GM19239 (cell line): ENCODE measurements at places on chromosomes 1 and 21.

- DNase-seq = no peak
Measured at GRCh38 chr1:27292106-27292505, 29.9 kb upstream of the TMEM222 start.

- peak; percentile 41 for DNase-seq
Measured at GRCh38 chr1:51189421-51190073, 46.5 kb upstream of the RNF11 start.

- DNase-seq = no peak
Measured at GRCh38 chr1:153032677-153033308, 1.8 kb downstream of the SPRR1B start.

GRCh38 chr1:202289009-202289408 lies 52.7 kb downstream of the UBE2T start:
- no peak for DNase-seq

- DNase-seq = no peak
Measured at GRCh38 chr1:161736335-161736969, 13.1 kb upstream of the DUSP12 start.

DNA sequence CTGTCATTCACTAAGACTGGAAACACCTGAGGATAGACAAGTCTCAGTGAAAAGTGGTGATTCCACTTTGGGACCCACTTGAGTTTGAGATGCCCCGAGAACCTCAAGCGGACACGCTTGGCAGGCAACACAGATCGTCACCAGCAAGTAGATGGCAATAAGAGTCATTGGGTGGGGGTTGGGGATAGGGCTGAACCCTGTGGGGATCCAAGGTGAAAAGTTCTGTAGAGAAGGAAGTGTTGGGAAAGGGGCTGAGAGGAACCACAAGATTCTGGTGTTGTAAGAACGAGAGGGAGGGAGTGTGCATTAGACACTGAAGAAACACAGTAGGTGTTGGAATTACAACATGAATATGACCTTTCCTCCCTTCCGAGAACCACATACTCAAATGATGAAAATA lies 45.4 kb upstream of the TDRD10 start:
- DNase-seq = no peak

DNA sequence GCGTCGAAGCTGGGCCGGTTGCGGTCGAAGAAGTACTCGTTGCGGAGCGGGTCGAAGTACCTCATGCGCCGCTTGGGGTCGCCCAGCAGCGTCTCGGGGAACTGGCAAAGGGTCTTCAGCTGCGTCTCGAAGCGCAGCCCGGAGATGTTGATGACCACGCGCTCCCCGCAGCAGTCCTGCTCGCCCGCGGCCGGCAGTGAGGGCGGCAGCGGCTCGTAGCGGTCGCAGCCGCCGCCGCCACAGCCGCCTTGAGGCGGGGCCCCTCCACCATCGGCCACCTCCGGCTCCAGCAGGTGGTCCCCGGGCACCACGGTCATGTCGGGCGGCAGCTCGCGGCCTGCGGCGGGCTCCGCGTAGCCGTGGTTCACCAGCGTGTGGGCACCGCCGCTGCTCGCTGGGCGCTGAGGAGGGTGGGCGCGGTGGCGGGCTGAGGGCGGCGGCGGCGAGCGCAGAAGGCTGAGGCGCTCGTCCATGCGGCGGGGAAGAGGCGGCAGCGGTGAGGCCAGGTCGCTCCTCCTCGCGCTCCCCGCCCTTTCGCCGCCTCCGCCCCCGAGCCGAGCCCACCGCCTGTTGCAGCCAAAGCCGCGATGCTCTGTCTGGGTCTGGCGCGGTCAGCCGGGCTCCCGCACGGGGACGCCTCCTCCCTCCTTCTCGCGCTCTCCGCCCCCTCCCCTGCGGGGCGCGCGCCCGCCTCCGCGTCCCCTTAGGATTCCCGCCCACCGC lies at the start of gene KCNA3:
Gene KCNA3, minus strand, starts transcription at position 604 of the 723 bp plus-strand sequence. Its CDS starts 131 bp downstream, at position 473.
- peak; percentile 32 for DNase-seq

DNA sequence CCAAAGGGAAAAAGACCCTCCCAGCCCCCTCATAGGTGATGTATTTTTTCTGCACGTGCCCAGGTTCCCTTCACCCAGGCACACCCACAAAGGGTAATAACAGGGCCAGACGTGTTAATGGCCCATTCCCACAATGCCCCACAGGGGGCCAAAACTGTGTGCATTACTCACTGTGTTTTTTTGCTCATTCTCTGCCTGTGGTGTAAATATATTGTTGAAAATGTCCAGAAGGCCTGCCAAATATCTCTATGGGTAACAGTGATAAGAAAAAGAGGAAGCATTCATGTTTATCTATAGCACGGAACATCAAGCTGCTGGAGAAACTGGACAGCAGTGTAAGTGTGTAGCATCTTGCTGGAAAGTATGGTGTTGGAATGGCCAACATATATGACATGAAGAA lies 21.9 kb downstream of the RHEX start:
- DNase-seq = no peak

GRCh38 chr1:74586253-74586897 lies 74.0 kb upstream of the LRRC53 start:
- DNase-seq = no peak

- DNase-seq = no peak
Measured at GRCh38 chr1:33696311-33696710, 167.6 kb upstream of the HMGB4 start.

DNA sequence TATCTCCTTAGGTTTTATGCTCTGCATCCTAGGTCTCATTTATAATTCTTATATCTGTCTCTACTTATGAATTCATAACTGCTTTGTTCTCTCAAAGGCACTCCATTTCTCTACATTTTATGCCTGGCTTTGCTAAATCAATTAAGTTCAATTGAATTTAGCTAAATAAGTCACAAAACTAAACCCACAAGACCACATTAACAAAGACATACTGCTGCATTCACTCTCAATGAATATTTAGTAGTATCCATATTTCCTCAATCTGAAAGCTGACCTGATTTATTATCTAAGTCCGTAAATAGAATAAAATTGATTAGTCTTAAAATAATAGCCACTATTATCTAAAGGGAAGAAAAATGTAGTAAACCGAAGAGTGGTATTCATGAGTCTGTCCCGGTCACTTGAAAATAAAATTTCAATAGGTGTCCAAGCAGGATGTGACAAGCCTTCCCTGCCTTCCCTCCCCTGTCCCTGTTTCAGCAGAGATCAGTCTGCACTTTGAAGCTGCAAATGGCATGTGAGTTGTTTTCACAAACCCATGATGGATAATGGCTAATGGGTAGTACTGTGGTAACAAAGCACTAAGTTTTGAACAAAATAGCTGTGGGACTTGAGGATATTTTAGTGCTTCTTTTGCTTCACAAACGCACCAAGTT lies 295.0 kb upstream of the NCAM2 start:
- no peak for DNase-seq

DNA sequence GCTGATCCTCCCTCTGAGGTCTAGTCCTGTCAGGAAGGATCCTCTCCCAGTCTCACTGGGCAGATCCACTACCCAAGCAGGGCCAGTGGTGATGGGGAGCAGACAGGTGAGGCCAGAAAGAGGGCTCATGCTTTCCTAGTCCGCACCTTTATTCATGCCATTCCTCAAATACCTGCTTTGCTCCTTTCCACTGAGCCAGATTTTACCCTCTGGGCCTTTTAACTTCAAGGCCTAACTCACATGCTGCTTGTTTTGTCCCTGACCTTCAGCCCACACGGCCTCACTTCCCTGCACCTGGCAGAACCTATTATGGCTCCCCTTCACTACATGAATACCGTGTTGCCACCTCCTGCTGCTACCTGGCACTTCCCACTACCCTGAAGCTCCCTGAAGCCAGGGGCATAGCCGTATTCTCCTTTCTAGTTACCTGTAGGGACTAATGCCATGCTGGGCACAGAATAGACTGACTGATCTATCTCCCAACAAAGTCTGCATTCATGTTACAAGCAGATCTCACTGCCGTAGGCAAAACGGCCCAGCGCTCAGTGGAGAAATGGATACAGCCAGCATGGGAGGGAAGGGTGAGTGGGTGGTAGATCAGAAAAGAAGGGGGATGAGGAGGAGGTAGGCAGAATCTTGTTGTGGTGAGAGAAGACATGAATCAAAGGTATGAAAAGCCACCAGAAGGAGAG lies 36.1 kb upstream of the GOLT1A start:
- no peak for DNase-seq

GRCh38 chr1:211742889-211743529 lies 67.6 kb upstream of the NEK2 start:
- DNase-seq = no peak

DNA sequence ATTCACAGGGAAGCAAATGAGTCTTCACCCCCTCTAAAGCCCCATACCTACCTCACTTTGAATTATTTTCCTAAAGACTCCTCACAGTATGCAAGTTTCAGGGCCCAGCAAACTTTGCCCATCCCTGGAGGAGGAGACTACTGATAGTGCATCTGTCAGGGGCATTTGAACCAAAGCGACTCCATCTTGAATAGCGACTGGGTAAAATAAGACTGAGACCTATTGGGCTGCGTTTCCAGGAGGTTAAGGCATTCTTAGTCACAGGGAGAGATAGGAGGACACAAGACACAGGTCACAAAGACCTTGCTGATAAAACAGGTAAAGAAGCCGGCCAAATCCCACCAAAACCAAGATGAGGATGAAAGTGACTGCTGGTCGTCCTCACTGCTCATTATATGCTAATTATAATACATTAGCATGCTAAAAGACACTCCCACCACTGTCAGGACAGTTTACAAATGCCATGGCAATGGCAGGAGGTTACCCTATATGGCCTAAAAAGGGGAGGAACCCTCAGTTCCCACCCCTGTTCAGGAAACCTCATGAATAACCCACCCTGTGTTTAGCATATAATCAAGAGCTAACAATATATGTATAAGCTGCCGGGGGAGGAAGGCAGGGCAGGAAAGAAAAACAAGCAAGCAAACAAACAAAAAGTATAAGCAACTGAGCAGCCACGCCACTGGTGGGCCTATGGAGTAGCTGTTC lies 3.3 kb upstream of the PKNOX1 start:
- DNase-seq = no peak

DNA sequence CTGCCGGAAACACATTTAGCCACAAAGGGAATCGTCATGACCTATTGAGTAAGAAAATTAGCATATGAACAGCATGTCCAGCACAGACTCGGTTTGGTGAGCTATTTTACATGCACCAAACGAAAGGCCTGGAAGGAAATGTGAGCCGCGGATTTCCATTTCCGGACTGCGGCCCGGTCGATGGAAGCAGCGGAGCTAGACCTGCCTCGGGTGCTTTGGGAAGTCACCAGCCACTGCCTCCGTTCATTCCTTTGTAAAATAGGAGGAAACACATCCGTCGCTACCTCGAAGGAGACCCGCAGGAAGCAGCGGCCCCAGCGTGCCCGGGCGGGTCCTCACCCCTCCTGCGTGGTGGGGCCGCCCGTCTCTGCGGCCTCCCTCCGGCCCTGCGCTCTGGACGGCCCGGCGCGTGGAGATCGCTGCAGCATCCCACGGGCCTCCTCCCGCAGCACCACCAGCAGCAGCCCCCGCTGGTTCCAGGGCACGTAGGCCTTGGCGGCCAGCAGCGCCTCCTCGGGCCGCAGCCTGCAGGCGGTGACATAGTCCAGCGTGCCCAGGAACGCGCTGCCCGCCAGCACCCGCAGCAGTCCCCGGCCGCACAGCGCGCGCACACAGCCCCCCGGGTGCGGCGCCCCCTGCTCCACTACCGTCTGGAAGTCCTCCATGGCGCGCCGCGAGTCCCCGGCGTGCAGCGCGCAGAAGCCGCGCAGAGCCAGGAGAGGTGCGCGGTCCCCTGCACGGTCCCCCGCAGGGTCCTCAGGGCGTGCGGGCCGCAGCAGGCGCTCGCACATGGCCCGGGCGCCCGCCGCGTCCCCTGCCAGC lies 12.1 kb downstream of the TTC34 start:
- DNase-seq = no peak

DNA sequence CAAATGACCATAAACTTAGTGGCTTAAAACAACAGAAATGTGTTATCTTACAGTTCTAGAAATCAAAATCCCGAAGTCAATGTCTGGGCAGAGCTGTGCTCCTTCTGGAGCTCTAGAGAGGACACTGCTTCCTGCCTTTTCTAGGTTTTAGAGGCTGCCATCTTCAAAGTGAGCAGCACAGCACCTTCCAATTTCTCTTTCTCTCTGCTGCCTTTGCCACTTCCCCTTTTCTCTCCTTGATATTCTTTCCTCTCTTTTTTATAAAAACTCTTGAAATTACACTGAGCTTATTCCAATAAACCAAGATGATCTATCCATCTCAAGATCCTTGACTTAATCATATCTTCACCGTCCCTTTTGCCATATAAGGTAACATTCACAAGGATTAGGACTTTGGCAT lies 616.9 kb downstream of the PLPP3 start:
- DNase-seq = no peak

GRCh38 chr1:197103300-197103699 lies 36.2 kb upstream of the F13B start:
- DNase-seq = no peak

DNA sequence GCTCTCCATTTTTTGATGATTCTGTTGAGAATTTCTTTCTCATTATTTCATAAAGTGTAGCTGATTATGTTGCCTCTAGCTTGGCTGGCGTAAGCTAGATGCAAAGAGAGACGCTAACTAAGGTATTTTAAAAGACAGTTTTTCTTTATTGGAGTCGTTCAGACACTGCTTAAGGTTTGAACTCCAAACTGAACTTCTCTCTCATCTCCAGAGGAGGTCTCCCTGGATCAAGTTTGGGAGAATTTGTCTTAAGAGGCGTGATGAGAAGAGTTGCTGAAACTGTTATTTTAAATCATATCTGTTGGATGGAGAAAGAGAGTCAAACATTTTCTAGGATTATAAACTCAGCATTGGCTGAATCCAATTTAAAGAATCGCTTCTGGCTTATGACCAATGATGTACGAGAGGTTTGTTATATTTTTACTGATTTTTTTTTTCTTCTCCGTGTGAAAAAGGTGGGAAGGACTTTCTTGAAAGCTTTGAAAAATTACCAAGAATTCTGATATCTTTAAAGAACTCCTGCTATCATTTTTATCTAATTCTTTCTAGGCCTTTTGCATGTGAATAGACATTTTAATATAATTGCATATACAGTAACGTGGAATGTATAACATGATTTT lies 34.0 kb downstream of the MAP3K7CL start:
- no peak for DNase-seq

- no peak for DNase-seq
Measured at GRCh38 chr1:59071289-59071688, 225.6 kb upstream of the FGGY start.

- DNase-seq = no peak
Measured at GRCh38 chr1:227774051-227774731, 39.0 kb downstream of the SNAP47 start.

DNA sequence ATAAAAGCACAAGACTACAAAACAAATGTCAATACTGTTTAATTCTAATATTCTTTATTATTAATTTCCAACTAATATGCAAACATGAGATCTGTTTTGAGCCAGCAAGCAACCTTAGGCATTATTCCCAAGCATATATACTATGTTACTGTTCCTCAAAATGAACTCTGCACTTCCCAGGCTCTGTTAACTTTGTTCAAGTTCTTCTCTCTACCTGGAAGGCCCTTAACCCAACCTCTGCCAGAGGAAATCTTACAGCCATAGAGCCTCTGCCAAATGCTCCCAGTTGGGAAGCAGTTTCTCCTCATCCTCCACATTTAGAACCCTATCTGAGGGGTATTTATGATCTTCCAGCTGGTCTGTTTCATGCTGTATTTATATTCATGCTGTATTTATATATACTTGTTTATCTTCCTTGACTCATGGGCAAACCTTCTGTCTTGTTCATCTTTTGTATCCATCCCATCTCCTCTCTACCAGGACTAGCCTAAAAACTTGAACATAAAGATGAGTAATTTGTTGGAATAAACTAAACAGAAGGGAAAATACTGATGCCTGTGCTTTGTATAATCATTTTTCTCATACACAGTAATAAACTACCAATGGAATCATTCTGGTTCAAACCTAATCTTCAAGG lies 5.3 kb downstream of the IVNS1ABP start:
- DNase-seq = no peak

GRCh38 chr1:228073857-228074545 lies 8.5 kb upstream of the ARF1 start:
- no peak for DNase-seq
